ENCODE measurements at places on chromosomes 1 and 21. TPM values are rescaled to one million over a fixed set of nuclear protein-coding genes. Genes with fewer than 3 reads are reported as not detected.

The PPM1J gene
- total RNA-seq, result 0.88 TPM

The NHLH1 gene
- 0.32 TPM for total RNA-seq

The KLHDC7A gene
- not detected for total RNA-seq

The SERTAD4 gene
- total RNA-seq, result not detected

The PTPRU gene
- 0.89 TPM for total RNA-seq

The RIPPLY3 gene
- not detected for total RNA-seq

The OSBPL9 gene
- 46.2 TPM for total RNA-seq

All from activated CD4-positive, alpha-beta T cell treated with anti-CD3 and anti-CD28 coated beads for 36 hours (primary cell).